Stimulated activated CD4-positive, alpha-beta T cell treated with anti-CD3 and anti-CD28 coated beads, Interleukin-15, amount 100 ng/mL, for 24 hours (primary cell): ENCODE measurements at places on chromosomes 4 and X.

GRCh38 chr4:37524267-37524666 is 161.9 kb downstream of the RELL1 start:
- DNase-seq = no peak

GRCh38 chrX:95974890-95975289 is 709.8 kb upstream of the DIAPH2 start:
- no peak for DNase-seq

DNA sequence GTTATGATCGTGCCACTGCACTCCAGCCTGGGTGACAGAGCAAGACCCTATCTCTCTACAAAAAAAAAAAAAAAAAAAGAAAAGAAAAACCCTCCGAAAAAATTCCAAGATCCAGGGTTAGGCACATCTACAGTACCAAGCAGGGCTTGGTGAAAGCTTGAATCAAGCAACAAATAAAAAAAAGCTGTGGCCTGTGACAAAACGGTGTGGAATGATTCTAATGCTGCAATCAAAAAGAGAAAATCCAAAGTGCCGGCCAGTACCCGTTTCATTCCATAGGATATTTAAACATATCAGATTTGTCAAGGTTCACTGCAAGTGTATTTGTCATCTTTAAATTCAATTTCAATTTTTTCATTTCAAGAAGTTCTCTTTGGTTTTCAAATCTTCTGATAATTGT is 20.5 kb downstream of the RWDD4 start:
- no peak for DNase-seq

GRCh38 chrX:71618787-71619186 is 476 bp upstream of the CXCR3 start:
- DNase-seq = no peak

- DNase-seq = no peak
Measured at GRCh38 chr4:164442180-164442579, 311.8 kb upstream of the SMIM31 start.

- no peak for DNase-seq
Measured at GRCh38 chr4:79164907-79165610, 160.8 kb downstream of the NAA11 start.

- DNase-seq = no peak
Measured at GRCh38 chr4:18795794-18796193, 774.2 kb upstream of the LCORL start.

- DNase-seq = no peak
Measured at GRCh38 chr4:175234162-175234561, 316.0 kb downstream of the ADAM29 start.

DNA sequence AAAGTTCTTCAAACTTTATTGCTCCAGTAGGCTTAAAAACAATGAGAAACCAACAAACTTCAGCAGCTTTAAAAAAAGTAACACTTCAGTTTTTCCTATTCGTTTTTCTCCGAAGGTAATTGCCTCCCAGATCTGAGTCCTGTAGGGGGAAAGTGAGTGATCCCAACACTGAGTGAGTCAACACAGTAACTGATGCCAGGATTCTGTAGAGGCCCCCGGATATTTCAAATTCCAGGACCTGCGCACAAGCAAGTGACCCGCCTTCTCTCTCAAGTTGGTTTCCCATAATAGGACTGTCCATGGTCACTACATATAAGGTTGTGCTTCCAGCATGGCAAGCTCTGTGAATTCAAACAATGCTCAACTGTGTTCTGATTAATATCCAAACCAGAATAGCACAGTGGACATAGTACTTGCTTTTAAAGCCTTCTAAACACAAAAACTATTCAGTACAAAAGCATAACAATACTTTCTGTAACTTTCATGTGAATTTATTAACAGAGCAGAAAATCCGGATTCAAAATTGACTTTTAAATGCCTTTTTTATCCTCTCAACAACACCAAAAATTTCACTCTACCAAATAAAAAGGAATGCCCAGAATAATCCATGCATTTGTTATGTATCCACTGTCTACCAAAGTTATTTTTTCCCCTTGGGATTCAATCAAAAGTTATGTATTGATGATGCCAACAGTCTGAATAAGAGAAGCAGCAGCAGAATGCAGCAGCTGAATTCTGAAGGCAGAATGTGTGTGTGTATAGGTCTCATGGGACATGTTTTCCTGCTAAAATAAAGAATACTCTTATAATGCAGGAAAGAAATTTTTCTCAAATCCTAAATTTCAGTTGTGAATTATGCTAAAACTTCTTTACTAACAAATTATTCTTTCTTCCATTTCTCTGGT is at the start of gene DMD:
DMD (minus strand) TSS at position 194 of the 905 bp plus-strand sequence. CDS start 237 bp downstream, outside the sequence.
- no peak for DNase-seq

DNA sequence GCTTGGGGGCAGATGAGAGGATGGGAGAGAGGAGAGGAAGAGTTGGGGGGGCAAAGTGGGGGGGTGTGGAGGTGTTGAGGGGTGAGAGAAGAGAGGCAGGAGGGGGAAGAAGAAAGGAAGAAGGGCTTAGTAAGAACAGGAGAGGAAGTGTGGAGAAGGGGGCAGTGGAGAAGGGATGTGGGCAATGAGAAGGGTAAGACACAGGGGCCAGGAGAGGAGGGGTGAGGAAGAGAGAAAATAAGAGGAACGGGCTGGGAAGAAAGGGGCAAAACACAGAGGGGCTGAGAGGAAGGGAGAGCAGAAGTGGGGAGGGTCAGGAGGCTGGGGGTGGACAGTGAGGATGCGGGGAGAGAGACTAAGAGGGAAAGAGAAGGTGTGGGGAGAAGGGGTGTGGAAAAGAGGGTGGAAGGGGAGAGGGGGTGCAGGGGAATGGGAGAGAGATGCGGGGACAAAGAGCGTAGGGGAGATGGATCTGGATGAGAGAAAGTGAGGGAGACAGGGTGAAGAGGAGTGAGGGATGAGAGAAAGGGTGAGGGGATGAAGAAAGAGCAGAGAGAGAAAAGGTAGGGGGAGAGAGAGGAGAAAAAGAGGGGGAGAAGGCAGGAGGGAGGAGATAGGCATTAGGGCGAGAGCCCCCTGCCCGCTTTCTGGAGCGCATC is 12.9 kb downstream of the SH3KBP1 start:
- DNase-seq = no peak

DNA sequence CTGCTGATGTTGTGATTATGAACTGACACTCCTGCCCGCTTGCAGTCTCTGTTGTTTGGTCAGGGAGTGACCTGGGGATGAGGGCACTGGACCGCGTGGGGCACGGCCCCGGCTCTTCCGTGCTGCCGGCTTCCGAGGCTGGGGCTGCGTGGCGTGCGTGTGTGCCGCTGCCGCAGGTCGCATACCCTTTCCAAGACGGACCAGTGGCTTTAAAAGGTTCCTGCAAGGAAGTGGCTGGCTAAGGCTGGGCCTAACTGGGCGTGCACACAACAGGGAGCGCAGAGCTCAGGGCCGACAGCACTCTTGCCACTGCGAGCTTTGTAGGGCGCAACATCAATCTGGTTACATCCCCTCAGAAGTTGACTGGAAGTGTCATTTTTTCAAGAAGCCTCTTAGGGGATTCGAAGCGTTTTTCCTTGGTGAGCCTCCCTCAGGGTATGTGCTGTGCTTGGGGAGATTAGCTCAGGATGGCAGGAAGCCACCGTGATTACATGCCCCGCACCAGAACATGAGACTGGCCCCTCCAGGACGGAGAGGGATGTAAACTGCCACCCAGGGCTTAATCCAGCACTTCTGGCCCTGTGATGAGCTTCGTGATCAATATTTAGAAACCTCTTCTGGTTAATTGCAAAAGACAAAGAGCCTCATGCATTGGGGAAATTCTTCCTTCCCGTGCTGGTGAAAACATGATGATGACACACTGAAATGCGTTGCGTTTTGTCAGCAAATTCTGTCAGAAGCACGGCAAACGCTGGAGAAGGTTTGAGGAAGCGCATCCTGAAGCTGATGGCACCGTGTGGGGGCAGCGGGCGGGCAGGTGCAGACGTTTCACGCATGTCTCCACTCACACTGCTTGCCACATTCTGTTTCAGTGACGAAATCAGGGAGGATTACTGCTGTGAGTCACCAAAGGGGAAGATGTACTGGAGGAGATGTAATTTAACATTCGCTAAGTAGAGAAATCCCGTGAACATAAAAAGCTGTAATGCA is 11.1 kb downstream of the MAEA start:
- peak; percentile 48 for DNase-seq

DNA sequence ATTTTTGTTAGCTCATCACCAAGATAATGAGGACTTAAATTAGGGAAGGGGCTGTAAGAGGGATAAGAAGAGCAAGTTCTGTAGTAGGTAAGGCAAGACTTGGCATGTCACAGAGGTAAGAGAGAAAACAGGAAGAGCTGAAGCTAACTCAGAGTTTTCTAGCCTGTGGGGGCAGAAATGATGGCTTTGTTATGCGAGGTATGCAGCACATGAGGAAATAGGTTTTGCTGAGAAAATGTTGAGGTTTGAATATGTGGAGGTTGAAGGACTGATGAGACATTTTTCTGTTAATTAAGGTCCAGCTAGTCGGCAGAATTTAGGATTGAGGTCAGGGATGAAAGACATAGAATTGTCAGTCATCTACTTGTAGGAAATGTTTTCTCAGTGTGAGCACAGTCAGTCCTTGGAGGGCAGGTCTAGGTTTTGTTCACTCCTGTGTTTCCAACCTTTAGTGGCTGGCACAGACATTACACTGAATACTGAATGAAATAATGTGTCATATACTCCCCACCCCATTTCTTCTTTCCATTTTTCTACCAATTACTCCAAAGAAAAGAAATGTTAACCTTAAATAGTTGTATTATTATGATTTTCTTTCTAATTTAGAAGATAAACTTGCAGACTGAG is 154.0 kb upstream of the AADAT start:
- no peak for DNase-seq

DNA sequence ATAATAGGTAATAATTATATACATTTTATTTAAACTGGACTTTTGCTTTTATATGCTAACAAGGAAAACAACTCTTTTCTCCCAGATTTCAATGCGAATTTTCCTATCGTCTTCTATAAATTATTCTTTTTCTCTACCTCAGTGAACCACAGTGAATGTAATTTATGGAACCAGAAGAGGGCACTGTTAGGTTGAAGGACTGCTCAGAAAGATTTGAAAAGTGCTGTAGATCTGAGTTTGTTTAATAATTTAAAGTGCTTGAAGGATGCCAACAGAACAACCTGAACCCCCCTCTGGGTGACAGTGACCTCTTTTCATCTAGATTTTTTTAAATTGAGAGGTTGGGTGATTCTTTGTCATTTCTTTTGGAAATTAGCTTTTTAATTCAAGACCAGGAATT is 54.9 kb downstream of the PHOX2B start:
- DNase-seq = no peak

GRCh38 chr4:185987961-185988627 is 80.9 kb upstream of the TLR3 start:
- DNase-seq = no peak

DNA sequence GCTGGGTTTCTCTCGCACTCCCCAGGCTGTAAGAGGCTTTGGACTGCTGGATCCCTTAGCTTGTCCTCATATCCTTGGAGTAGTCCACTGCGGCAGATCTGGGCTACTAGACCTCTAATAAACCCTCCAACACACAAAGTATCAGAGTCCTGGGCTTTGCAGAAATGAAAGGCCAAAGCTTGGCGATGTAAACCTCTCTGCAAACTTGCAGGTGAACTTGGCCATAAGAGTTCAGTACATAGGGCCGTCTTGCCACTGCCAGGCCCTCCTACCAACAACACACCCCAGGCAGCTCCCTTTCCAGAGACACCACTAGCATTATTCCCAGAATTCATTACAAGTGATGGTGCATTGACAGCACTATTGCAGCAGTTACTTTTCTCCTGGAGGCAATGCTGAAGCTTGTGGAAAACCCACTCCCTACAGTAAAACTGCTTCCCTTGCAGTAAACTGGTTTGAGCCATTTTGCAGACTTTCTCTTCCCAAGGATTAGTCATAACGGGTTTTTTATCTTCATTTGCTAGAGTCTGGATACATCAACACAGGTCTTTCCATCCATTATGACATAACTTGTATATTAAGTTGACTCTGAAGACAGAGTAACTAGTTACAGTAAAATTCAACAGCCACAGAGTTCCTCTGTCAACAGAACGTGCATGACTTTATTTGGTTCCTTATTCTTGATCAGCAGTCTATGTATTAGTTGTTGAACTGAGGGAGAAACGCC is 2.4 kb downstream of the ANKRD50 start:
- no peak for DNase-seq

DNA sequence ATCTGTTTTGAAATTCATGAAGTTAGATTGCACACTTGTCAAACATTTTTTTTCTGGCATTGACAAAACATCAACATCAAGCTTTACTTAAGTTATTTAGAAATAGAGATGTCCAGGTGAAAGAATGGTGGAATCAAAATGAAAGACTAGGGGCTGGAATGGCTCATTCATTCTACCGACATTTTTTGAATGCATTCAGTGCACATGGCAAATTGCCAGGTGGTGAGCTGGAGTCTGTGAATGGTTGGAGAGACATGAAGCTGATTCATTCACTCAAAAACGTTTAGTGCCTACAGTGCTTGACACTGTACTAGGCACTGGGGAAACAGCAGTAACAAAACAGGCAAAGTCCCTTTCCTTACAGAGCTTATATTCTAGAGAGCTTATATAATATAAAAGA is 292.4 kb downstream of the PPP1R2C start:
- no peak for DNase-seq

DNA sequence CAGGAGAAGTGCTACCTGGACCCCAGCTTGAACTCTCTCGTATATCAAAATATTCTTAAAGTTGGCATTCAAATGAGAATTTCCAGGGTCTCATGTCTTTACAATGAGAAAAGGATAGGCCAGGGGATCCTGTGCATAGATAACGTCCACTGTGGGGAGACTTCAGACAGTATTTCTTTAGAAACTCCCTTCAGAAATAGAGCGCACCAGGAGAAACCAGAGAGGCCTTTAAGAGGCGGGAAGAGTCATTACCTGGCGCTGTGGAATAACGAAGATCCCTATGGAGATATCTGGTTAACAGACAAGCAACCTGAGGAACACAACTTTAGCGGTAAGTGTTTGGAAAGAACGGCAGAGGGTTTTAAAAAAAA is 600 bp downstream of the RADX start:
- no peak for DNase-seq

DNA sequence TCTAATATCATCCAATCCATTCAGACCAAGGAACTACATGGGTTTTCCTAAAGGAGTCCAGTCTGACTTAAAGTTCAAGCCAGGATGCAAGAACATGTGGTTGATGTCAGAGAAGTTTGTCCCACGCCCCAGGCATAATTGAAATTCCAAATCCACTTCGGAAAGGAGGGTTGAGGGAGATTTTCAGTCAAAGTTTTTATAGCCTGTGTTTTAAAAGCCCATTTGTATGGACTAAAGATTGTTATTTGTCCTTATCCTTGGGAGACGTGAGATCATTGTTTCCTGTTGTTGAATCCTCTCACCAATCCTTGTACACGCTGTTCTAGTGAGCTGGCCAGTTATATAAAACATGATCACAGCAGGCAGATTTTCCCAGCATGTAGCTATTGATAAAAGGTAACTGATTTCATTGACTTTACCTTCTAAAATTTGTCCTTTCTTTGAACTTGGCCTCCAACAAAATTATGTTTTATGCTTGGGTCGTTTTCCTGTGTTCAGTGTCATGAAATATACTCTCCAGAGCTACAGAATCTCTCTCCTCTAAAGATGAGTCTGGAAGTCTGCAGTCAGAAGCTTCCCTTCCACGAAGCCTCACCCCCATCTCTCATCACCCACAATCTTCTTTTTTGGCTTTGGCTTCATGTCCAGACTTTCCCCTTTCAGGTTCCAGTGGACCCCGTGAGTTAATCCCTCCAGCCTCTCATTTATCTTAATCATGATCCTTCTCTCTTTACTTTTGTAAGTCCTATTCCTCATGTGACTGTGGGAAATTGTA is 92.9 kb downstream of the ATP10D start:
- DNase-seq = no peak
